ENCODE measurements at places on chromosomes 4 and X.

DNA sequence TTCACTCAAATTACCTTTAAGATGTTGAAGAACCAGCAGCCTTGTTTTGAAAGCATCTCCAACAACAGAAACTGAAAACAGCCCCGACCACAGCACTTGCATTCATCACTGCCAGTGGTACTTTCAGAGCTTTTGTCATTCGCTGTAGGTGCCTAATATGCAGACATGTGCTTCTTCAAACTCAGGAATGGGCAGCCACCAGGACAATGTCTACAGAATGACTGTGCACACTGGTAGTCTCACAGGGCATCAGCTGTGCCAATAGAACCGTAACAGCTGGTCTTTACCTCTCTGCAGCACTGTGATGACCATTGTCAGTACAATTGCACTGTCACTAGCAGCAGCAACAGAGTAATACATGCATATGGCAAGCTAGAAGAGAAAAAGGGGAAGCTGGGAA is 1149.7 kb downstream of the STPG2 start:
- DNase-seq, result no peak

GRCh38 chrX:125175991-125176584 is 143.6 kb upstream of the TEX13C start:
- DNase-seq, result no peak

GRCh38 chrX:131262738-131263679 is 26.1 kb downstream of the IGSF1 start:
- no peak for DNase-seq

DNA sequence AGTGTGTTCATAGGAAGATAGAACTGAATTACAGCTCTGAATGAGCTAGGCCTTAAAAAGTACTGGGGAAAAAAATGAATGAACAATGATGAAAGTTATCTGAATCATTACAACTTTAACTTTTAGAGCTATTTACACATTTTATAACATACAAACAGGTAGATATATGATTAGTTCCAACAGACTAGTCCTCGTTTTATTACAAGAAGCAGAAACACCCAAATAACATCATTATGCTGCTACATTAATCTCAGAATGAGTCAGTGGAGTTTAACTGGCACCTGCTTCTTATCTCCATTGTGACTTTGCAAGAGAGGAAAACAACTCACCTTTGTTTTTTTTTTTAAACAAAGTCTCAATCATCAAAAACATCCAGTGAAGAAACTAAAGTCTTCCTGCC is 15.2 kb downstream of the ATP8A1 start:
- DNase-seq, result no peak
